Activated T-helper 2 cell treated with anti-CD3 and anti-CD28 coated beads, Interferon-gamma antibody, Interleukin-2, Interleukin-4, amounts not matched to agents 10 μg/mL and 5 μg/mL and 100 μg/mL, durations not matched to agents 14 hours and 24 hours and 36 hours (primary cell): ENCODE measurements at places on chromosomes 13 and 19. TPM values are rescaled to one million over a fixed set of nuclear protein-coding genes. Genes with fewer than 3 reads are reported as not detected.

ZNF229 gene
- total RNA-seq = 0.25 TPM in 1 of 2 replicates, not detected in the other

DNA sequence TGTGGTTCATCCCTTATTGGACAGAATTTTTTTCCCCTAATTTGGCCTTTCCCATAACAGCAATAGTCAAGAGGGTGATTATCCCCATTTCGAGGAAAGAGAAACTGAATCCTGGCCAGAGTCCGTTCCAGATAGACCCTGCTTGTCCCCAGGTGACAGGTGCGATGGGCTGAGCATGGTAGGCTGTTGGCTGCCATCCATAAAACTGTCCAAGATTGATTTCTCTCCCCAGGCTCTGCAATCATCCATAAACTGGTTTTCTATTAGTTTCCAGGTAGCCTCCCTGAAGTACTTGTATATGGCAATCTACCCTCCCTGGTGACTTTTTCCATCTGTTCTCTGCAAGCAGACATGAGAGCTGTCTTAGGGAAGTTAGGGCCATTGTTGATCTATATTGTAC lies 25.4 kb downstream of the SERP2 start:
- DNase-seq = no peak

PSG7 gene
- not detected in 2 replicates for total RNA-seq

MARCHF2 gene
- 10.2 and 13.0 TPM in 2 replicates for total RNA-seq

MEF2B gene
- total RNA-seq = 2.7 and 3.0 TPM in 2 replicates

PIAS4 gene
- total RNA-seq = 31.5 and 36.3 TPM in 2 replicates

DNA sequence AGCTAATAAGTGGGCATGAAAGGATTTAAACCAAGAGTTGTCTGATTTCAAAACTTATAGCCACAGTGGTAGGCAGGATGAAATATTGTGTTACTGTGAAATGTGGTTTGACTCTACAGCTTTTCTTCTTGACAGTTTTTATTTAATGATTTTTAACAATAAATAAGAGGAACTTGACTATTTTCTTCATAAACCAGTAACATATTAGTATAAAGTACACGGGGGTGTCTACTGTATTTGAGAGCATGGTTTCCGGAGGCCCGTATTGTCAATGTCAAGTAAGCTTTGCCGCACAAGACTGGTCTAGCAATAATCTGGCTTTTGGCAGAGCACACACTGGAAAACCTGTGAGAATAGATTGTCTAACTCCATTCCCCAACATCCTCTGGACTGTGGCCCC lies 894.5 kb downstream of the PCDH9 start:
- no peak for DNase-seq

FFAR1 gene
- total RNA-seq = 0.09 and 0.21 TPM in 2 replicates

WDR88 gene
- total RNA-seq = not detected in 2 replicates

ZNF100 gene
- 21.6 and 24.3 TPM in 2 replicates for total RNA-seq

SIGLEC5 gene
- total RNA-seq = not detected in 2 replicates

PEAK3 gene
- 0.11 and 0.18 TPM in 2 replicates for total RNA-seq

DNA sequence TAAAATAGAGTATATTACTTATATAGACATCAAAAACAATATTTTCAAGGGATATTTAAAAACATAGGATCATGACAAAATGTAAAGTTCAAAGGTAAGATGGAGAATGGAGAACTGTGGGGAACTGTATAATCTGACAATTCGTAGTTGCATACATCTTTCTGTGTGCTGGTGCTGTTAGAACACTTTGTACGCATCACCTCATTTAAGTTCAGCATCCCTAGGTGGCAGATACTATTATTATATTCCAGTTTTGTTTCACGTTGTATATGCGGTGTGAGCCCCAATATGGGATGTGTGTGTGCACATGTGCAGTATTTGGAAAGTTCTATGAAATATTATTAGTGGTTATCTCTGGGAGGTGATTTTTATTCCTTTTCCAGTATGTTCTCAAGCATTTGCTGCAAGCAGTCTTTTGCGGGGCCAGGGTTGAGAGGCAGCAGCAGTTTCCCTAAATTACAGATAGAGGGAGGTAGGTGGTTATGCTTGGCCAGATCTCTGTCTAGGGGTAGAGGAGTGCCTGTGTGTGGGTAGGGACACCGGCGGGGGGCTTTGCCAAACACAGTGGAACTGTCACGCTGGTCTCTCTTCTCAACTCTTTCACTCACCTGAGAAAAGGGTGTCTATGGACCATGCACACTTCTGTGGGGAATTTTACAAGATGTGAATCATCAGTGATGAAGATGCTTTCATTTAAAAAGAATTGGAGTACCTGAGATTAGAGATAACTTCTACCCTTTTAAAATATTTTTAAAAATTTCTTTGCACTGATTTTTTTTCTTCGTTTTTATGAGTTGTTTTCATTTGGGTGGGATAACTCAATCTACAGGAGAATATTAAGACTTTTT lies 55.6 kb upstream of the ALOX5AP start:
- peak; percentile 21 for DNase-seq

GRCh38 chr19:49864890-49865289 lies 2.5 kb downstream of the PNKP start:
- DNase-seq = no peak

GRCh38 chr13:79075703-79076102 lies 330.4 kb downstream of the RBM26 start:
- no peak for DNase-seq

- DNase-seq = no peak
These were observed 185.8 kb downstream of the MZT1 start for GRCh38 chr13:72541674-72542073.

SBNO2 gene
- total RNA-seq = 82.8 and 87.0 TPM in 2 replicates

DNA sequence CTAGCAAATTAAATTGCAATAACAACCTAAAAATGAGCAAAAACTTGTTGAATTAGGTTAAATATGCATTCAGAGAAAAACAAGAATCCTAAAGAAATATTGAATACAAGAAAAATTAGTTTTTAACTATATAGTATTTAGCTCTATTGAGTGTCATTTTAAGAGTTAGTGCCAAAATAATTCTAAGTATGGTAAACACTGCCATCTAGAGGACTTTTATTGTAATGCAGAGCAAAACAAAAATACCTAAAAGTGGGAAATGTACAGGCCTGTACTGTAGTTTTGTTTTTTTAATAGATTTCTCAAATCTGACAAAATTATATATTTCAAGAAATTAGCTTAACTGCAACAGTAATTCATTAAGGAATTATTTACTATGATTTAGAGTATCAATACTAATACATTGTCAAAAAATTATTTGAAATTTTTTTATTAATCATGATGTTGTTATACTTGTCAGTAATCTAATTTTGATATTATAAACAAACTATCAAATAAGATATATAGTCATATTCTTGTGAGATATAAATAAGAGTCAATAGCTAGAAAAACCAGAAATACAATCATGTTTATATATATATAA lies 8.2 kb upstream of the PCDH9 start:
- DNase-seq = no peak

DNA sequence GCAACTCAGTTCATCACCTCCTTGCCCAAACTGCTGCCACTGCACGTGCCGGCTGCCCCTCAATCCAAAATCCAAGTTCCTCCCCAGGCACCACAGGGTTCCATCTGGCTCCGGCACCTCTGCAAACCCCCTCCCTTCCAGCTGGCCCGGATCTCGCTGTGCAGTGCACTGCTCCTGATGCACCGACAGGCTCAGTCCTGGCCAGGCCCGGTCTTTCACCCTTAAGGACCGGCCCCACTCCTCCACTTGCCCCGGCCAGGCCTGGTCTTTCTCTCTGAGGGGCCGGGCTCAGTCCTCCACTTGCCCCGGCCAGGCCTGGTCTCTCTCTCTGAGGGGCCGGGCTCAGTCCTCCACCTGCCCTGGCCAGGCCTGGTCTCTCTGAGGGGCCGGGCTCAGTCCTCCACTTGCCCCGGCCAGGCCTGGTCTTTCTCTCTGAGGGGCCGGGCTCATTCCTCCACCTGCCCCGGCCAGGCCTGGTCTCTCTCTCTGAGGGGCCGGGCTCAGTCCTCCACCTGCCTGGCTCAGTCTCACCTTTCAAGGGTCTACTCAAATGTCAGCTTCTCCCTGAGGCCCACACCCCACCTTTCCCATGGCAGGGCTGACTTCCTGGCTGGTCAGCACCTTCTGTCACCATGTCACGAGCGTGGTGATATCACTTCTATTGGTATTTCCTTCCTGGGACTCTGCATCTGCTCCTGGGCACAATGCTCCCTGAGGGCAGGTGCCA lies 6.9 kb downstream of the ZNF787 start:
- DNase-seq = no peak

GRCh38 chr19:44684892-44685863 lies 13.8 kb upstream of the CEACAM16 start:
- DNase-seq = no peak

- DNase-seq = no peak
These were observed 149.0 kb upstream of the SOX1 start for GRCh38 chr13:111917901-111918300.

- no peak for DNase-seq
These were observed 101.1 kb upstream of the FRY start for GRCh38 chr13:31930490-31930889.

C5AR1 gene
- total RNA-seq = 1.1 and 1.2 TPM in 2 replicates

DNA sequence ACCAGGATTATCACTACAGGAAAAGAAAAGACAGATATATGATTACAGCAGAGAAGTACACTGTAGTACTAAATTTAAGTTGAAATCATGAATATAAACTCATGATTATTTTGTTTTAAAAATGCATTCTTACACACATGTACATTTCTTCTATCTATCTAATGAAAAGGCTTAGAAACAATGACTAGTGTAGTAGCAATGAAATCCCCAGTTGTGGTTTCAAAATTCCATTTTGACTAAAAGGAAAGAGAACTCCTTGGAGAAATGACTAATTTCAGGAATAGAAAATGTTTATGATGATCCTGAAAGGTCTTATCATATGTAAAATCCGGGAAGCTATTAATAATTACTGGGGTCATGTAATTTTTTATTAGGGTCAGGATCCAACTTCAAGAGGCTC lies 195.0 kb upstream of the STARD13 start:
- DNase-seq = no peak
